ENCODE measurements at places on chromosomes 12 and 14.

DNA sequence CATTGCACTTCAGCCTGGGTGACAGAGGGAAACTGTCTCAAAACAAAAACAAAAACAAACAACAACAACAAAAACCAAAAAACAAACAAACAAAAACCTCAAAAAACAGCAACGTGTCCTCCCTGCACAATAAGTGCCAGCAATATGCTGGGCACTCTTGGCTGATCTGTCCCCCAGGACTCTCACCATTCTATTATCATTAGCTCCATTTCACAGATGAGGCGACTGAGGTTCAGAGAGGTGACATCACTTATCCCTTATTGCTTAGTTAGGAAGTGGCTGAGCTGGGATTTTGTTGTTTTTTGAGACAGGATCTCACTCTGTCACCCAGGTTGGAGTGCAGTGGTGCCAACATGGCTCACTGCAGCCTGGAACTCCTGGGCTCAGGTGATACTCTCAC, 33.0 kb upstream of the CCDC63 start:
- DNase-seq = no peak

GRCh38 chr14:58707949-58708348, 70.2 kb downstream of the DACT1 start:
- no peak for DNase-seq

GRCh38 chr14:104016873-104017650, 68.4 kb upstream of the ASPG start:
- DNase-seq = no peak

DNA sequence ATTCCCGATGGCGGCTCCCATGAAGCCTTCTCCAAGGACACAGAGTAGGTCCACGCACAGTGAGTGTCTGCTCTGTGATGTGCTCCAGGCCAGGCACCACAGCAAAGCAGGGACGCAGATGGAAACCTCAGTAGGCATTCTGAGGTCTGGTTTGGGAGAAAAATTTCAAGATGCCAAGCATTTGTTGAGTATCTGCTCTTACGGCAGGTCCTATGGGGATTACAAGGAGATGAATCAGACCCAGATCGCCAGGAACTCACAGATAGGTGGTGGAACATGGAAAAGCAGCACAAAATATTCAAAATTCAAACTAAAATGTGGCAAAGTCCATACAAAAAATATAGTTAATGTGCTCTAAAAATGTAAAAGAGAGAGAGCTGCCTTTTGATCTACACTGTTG, 684.9 kb upstream of the TMEM132C start:
- DNase-seq = no peak

- no peak for DNase-seq
Observed at GRCh38 chr14:68473794-68474193, 319.1 kb downstream of the ZFP36L1 start.

GRCh38 chr14:59281609-59282377, 93.3 kb downstream of the DAAM1 start:
- no peak for DNase-seq

GRCh38 chr12:39044754-39045153, 139.4 kb upstream of the CPNE8 start:
- DNase-seq = no peak

DNA sequence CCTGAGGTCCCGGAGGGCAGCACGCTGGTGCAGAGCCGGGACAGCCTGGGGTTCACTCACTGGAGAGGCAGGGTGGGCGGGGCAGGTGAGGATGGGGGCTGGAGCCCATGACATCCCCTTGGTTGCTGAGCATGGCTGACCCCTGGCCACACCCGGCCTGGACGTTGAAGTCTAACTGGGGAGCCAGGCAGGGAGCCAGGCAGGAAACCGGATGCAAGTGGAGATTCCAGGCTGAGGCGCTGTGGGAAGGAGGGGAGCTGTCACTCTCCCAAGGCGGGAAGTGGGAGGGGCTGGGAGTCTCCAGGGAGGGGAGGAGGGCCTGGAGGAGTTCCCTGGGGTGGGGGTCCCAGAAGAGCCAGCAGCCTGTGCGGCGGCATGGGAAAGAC, 7.7 kb upstream of the INF2 start:
- no peak for DNase-seq

DNA sequence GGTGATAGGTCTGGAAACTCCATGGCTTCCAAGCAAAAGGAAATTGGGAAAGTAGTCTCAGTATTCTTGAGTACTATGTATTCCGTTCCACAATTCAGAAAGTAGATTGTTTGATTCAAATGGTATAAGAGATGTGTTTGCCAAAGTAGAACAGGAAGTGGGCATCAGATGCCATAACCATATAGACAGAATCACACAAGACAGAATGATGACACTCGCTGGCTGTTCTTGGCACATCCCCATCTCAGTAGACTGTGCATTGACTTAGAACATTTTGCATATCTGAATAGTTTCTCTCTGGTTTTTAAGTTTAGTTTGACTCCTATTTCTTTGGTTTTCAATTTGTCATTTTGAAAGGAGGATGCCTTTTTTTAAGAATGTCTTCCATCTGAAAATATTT, 221.1 kb upstream of the RGS6 start:
- DNase-seq = no peak

DNA sequence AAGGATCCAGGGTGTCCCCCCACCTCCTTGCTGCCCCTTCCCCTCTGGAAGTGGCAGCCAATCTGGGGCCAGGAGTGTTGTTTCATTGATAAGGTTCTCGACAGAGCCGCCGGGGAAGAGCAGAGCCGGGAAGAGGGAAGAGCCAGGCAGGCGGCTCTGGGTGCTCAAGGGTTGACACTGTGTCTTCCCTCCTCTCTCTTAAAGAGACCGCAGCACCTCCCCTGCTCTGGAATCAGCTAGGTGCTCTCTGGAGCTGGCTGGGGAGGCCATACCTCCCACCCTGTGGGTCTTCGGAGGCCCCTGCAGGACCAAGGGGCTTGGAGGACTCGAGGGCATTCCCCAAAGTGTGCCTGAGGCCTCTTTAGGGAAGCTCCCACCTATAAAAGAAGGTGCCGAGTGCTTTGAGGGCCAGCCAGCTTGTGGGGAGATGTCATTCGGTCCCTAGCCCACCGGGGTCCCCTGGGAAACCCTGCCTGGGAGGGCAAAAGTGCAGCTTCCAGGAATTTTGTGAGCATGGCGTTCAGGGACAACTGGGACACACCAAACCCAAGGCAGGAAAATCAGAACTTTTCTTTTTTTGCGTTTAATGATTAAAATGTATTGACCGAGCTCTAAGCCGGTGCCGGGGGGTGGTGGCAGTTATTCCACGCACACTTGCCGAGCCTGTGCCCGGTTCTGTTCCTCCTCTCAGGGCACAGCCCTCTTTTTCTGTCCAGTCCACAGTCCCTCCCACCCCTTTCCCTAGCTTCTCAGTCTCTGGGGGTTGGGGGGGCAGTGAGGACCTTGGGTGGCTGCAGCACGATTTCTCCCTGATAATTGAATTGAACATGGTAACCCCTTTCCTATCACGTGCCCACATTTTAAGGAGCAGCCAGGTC, 3.0 kb downstream of the SETD1B start:
- peak; percentile 61 for DNase-seq

DNA sequence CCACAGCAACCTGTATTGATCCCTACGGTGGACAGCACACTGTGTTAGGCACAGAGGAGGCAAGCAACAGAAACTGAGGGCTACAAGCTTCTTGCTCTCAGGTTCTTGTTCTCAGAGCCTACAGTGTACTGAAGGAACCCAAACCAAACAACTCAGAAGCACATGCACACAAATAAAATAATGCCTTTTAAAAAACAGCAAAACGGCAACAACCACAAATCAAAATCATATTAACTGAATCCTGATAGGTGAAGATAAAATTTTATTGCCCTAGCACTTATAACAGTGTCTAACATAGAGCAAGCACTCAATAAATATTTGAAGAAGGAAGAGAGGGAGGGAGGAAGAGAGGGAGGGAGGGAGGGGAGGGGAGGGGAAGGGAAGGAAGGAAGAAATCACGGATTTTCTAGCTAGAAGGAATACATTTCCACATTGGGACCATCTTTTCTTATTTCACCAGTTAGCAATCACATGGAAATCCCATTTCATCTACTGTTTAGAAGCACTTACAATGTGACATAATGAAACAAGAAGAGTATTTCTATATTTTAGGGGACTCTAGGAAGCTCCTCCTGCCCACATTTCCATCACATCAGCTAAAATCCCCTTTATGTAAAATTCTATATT, 27.2 kb downstream of the DMAC2L start:
- no peak for DNase-seq

- DNase-seq = no peak
Observed at GRCh38 chr14:63991833-63992232, 139.0 kb downstream of the SYNE2 start.

DNA sequence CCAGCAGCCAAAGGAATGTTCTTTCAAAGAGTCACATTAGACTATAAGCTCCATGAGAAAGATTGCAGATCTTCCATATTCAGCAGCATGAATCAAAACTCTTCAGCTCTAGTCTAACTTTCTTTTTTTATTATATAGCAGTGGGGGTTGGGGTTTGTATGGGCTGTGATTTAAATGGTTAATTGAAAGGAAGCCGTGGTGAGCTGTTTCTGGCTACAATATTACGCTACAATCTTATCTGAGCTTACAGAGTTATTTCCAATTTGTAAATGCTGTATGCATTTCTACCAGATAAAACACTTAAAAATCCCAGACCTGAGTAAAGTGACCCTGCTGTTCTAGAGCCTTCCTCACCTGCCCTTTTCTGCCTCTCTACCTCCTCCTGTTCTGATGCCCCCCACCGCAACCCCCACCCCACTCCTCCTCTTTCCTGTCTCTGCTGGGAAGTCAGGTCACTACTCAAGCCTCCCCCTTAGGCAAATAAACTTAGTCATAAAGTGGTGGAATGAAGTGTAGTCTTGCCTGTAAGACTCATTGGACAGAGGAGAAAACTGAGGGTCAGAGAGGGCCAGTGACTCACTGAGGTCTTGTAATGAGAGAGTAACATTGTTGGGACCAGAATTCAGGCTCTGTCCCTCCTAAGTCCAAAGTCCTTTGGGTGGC, 1089.5 kb downstream of the BCL11B start:
- no peak for DNase-seq

DNA sequence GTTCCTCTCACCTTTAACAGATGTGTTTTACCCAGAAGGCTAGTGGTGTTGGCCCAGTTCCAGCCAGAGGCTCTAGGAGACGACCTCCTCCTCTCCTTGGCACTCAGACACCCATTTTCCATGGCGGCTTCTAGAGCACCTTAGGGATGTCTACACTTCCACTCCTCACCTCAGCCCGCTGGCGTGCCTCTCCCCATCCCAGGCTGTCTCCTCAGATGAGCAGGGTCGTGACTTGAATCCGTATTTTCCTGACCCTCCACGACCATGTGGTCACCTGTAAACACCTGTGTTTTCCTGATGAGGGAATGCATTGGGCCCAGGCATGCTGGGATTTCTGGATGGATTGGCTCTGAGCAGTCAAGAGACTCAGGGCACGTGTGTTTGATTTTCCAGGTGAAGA, 21.8 kb upstream of the RIN3 start:
- no peak for DNase-seq

GRCh38 chr14:21467616-21468015, 9.1 kb downstream of the RAB2B start:
- DNase-seq = no peak

- peak; percentile 76 for DNase-seq
Observed at GRCh38 chr12:14394317-14395073, 29.0 kb downstream of the ATF7IP start.

DNA sequence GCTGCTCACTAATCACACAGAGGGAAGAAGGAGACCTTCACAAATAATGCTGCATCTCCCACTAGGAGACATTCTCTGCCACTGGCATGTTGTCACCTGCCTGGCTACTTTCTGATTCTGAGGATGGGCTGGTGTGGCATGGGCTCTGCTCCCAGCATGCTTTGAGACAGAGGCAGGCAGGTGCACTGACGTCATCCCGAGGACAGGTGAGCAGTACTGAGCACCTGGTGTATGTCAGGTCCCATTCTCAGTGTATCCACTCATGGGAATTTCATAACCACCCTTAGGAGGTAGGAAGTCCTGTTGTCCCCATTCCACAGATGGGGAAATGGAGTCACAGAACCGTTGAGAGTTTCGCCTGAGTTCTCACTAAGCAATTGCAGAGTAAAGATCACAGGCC, 597.9 kb downstream of the VRK1 start:
- DNase-seq = no peak

GRCh38 chr14:102080183-102081080, 6.4 kb downstream of the HSP90AA1 start:
- no peak for DNase-seq

GRCh38 chr12:90515199-90516175, 439.5 kb downstream of the CCER1 start:
- no peak for DNase-seq

DNA sequence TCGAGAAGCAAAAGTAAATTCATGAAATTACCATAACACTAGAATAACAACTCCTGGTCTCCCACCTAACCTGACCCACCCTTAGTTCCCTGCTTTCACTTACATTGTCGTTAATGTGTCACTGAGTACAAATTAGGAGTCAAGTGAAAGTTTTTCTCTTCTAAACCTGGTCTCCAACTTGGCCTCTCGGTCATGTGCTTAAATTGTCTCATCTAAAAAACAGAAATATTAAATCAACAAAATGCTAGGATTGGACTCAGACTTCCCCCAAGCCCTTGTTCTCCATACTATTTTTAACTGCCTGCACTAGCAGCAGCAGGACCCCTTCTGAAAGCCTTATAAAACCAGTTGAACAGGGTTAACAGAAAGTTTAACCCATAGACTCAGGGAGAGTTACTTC, 1.8 kb upstream of the BTG1 start:
- DNase-seq = no peak

DNA sequence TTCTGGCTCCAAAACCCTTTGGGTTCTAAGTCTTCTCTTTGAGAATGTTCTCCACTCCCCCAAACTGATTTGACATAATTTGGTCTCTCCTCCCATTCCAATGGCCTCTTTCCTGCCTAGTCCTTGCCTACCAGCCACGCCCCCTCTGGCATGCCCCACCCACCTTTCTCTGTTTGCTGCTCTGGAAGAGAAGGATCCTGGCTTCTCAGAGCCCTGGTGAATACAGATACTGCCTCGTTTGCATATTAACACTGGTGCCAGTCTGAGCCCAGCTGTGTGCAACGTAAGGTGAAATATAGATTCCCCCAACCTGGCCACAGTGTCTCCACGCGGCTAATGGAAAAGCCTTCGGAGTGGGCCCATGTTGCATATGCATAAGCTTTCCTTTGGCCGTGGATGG, 79.7 kb downstream of the PAPOLA start:
- DNase-seq = no peak

DNA sequence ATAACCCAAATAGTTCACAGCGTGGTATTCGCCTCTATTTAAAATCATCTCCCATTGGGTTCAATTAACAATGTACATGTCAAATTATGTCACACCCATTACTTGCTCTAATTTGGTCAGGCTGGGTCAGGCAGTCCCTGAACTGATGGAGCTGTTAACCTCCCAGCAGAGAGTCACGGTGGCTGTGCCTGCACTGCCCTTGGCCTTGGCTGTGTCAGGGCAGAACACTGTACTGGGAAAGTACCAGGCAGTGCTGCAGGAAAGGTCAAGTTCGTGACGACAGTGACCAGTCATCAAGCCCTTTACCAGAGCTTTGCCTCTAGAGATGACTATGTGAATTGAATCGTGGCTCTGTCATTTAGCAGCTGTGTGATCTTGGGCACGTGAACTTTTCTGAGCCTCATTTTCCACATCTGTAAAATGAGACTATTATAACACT, 100.0 kb downstream of the ARF6 start:
- no peak for DNase-seq

GRCh38 chr14:101594511-101595148, 33.3 kb downstream of the DIO3 start:
- DNase-seq = no peak
